Activated effector memory CD4-positive, alpha-beta T cell treated with Interleukin-2 at 50 U/mL for 16 hours (primary cell): ENCODE measurements at places on chromosomes 6 and 20.

GRCh38 chr6:169994739-169995138 is 243.3 kb downstream of the ERMARD start:
- no peak for DNase-seq

- DNase-seq, result no peak
Measured at GRCh38 chr20:57140416-57140965, 126.0 kb downstream of the BMP7 start.

- DNase-seq, result no peak
Measured at GRCh38 chr20:44692932-44693480, 22.2 kb upstream of the CCN5 start.

- no peak for DNase-seq
Measured at GRCh38 chr6:164612751-164613150, 696.7 kb downstream of the C6orf118 start.

DNA sequence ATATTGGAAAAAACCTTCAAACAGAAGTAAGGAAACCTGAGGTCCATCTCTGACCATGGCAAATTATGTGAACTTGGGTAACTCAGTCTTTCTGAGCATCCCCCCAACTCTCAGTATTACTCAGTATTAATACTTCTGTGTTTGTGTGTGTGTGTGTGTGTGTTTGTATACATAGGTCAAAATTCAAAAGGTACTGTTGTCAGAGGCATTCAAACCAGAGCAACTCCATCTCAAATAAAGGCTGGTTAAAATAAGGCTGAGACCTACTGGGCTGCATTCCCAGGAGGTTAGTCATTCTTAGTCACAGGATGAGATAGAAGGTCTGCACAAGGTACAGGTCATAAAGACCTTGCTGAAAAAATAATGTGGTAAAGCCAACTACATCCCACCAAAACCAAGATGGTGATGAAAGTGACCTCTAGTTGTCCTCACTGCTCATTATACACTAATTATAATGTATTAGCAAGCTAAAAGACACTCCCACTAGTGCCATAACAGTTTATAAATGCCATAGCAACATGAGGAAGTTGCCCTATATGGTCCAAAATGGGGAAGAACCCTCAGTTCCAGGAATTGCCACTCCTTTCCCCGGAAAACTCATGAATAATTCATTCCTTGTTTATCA is 33.3 kb upstream of the SLC22A16 start:
- DNase-seq, result no peak

DNA sequence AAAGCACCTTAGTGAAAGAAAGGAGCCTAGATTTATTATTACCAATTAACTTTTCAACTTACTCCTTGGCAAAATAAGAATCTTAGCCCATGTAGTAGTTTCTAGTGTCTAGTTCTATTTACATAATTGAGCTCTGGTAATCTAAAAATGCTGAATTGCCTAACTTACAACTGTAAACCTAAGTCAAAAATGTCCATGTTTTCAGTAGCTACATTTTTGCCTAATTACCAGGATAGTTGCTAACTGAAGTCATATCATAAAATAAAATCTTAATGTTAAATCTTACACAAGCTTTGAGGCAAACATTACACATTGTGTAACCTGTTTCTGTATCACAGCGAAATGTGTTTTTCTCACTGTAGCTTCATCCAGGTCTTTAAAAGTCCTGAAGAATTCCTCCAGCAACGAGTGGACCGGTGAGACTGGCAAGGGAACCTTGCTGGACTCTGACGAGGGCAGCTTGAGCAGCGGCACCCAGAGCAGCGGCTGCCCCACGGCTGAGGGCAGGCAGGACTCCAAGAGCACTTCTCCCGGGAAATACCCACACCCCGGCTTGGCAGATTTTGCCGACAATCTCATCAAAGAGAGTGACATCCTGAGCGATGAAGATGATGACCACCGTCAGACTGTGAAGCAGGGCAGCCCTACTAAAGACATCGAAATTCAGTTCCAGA is 7.6 kb upstream of the CLDN20 start:
- DNase-seq, result no peak

DNA sequence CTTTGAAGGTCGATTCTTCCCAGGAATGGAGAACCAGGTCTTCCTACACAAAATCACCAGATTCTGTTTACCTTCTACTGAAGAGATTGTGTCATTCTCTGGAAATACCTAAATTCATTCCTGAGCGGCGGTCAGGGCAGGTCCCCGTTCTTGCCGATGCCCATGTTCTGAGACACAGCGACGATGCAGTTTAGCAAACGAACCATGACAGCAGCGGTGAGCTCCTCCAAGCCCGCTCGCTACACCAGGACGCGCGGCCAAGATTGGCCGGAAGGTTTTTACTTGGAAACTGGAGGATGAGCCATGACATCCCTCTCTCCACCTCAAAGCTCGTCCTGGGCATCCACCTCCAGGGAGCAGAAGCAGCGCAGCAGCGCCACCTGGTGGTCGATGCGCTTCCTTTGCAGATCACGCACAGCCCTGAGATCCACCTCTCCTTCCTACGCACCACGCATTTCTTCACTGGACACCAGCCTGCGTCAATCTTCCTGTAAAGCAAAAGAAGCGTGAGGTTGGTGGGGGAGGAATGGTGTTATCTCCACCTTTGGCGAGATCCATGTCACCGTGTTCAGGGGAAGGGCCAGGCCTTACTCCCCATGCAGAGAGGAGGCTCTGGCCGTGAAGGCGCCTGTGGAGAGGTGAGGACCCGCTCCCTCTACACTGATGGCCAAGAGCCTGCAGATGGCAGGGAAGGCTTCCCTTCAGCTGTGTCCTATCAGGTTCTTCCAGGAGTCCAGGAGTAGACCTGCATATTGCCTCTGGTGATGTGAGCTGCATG is 9.9 kb upstream of the HLA-B start:
- peak; percentile 81 for DNase-seq

DNA sequence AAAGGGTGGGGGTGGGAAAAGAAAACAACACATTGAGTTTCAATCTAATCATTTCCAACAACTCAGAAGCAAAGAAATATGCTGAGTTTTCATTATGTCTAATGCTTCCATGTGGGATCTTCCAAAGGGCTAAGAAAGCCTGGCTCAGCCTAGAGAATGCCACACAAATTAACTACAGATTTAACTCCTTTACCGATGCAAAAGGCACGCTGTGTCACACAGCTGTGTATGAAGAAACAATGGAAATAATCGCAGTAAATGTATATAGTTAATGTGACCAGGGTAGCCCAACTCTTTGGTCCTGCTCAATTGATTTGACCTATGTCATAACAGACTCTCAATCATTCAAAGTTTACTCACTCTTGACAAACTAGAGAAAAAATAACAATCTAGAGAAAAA is 17.8 kb downstream of the B4GALT5 start:
- no peak for DNase-seq

DNA sequence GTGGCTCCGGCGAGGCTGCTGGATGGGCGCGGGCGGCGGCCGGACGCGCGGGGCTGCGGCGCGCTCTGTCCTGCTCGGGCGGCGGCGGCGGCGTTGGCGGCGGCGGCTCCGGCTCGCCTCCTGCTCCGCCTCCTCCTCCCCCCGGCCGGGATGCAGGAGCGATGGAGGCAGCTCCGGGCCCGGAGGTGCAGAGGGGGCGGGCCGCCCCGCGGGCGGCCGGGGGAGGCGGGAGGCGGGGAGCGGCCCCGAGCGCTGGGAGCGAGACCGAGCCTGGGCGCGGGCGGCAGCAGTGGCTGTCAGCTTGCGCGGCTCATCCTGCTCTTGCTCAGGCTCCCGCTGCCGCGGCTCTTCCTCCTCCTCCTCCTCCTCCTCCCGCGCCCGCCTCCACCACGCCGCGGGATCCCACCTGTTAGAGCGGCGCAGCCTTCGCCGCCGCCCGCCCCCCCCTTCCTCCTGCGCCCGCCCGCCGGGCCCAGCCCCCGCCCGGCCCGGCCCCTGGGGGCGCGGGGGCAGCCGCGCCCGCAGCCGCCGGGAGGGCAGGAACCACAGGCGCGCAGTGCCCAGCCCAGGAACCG is at the start of gene NOL4L:
Gene NOL4L, minus strand, starts transcription at position 323 of the 575 bp plus-strand sequence. CDS start 443 bp downstream, outside the sequence.
- peak; percentile 29 for DNase-seq

- no peak for DNase-seq
Measured at GRCh38 chr6:139591075-139591865, 216.8 kb upstream of the CITED2 start.

DNA sequence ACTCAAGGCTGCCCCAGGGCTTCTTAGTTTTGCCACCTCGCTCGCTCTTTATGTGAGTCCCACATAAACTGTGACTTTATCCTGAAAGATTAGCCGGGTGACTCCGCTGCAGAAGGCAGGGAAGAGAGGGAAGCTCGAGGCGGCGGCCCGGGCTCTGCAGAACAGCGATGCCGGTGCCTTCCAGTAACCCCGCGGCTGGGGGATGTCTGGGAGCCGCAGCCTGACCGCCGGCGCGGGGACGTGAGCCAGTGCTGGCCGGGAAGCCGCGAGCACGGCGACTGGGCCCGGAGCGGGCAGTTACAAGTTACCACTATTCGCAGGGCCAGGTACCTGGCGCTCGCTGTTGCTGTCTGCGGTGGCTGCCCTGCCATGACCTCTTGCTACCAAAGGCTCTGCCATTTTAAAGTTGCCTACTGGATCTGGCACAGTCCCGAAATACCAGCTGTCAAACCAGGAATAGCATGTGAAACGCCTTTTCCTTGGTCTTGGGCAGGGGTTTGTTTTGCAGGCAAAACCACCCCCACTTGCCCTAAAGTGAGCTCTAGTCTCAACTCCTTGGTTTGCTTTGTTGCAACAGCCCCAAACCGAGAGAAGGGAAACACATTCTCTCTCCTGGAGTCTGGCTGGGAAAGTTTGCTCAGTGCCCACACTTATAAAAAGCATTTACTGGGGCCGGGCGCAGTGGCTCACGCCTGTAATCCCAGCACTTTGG is 124.0 kb upstream of the SLC2A12 start:
- DNase-seq, result no peak

- DNase-seq, result no peak
Measured at GRCh38 chr6:145009711-145010110, 724.6 kb downstream of the UTRN start.

GRCh38 chr6:95847061-95847460 is 168.7 kb upstream of the FUT9 start:
- no peak for DNase-seq

DNA sequence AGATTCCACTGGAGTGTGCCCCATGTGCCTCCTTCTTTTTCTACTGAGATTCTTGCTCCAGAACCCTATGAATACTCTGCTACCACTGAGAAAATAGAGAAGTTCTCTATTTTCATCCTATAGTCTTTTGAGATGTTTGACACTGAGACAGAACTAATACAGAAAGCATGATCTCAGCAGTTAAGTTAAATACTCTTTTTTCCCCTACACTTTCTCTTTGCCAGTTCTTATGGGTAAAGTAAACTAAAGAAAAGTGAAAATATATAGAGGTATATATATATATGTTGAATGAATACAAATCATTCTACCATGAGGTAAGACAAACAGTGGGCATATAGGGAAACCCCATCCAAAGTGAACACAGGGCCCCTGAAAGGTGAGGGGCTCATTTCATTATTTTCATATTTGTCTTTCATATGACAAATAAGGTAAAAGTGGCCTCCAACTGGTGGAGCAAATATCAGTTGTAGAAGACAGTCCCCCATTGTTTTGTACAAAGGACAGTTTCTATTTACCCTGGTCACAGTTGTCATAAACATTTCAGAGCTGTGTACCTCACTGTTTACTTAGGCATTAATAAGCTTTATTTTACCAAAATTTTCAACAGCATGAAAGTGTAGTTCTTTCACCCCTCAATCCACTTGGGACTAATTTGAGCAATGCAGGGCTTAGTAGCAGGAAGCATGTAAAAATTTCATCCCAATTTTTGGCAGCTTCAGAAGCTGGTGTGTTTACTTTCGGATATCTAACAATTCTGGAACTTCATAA is 188.3 kb upstream of the MARCKS start:
- DNase-seq, result no peak

GRCh38 chr6:41182069-41183034 is 18.6 kb downstream of the TREML2 start:
- DNase-seq, result peak; percentile 33

DNA sequence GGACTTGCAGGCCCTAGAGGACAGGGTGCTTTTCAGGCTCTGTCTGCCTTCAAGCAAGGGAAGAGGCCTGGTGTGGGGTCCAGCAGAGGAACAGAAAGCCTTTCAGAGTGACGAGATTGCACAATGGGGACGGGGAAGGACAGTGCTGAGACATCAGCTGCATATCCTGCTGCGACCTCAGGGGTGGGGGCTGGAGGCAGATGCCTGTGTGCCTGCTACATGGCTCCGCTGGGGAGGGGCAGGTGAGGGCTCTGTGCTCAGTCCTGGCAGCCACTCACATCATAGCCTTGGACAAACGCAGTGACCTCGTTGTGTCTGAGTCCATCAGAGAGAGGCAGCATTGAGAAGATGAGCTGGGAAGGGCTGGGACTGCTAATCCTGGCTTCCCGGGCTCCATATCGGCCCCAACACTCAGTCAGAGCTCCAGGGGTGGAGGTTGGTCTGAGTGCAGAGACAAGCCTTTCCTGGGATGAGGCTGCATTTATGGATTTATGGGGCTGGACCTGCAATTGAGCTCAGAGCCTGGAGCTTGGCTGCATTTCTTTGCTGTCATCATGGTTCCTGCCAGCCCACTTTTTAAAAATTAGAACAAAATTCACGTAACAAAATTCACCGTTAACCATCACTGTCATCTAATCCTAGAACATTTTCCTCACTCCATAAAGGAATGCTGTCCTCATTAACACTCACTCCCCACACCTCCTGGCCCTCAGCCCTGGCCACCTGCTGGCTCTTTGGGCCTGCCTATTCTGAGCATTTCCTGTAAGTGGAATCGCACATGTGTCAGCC is 196.9 kb upstream of the SLC24A3 start:
- DNase-seq, result no peak

GRCh38 chr6:11427723-11428245 is 109.8 kb upstream of the TMEM170B start:
- no peak for DNase-seq

GRCh38 chr6:165566088-165566828 is 96.8 kb downstream of the PDE10A start:
- no peak for DNase-seq

GRCh38 chr6:44682987-44683779 is 295.7 kb downstream of the CDC5L start:
- DNase-seq, result no peak
